Subcutaneous adipose tissue (tissue), 4 donors: ENCODE measurements at places on chromosomes 2 and 18. TPM values are rescaled to one million over a fixed set of nuclear protein-coding genes. Genes with fewer than 3 reads are reported as not detected.

The UNC80 gene
- total RNA-seq = not detected

The BMP10 gene
- total RNA-seq = not detected

The SH3RF3 gene
- total RNA-seq = 9.5 TPM

The REEP1 gene
- total RNA-seq = 0.44 TPM

The ACVR2A gene
- 21.1 TPM for total RNA-seq
